ENCODE measurements at places on chromosomes 7 and 10.

- DNase-seq, result no peak
These were observed 183.1 kb upstream of the HDAC9 start for GRCh38 chr7:18312482-18312881.

GRCh38 chr10:105112862-105113261 lies 471.8 kb downstream of the SORCS3 start:
- no peak for DNase-seq

DNA sequence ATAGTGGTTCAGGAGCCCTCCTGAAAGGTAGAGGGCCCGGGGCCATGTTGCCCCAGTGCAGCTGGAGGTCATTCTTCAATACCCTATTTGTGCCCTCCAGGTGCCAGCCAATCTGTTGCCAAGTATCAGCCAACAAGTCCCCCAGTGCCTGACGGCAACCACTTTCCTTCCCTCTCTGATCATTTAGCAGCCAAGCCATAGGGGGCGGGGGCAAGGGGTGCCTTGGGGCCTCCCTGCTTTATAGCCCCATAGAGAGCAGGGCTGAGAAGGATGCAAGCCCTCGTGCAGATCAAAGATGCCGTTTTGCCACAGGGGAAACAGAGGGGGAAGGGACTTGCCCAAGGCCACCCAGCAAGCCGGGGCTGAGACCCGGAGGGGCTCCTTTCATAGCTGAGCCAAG lies 149.0 kb upstream of the CHST15 start:
- DNase-seq, result no peak

GRCh38 chr7:100567031-100567730 lies 6.5 kb downstream of the SAP25 start:
- DNase-seq, result no peak

GRCh38 chr7:114793155-114793845 lies 128.6 kb upstream of the MDFIC start:
- no peak for DNase-seq

GRCh38 chr7:39749177-39749576 lies 125.8 kb downstream of the RALA start:
- DNase-seq, result peak; percentile 76

- peak; percentile 46 for DNase-seq
These were observed 359.1 kb downstream of the CRPPA start for GRCh38 chr7:16062269-16062668.

DNA sequence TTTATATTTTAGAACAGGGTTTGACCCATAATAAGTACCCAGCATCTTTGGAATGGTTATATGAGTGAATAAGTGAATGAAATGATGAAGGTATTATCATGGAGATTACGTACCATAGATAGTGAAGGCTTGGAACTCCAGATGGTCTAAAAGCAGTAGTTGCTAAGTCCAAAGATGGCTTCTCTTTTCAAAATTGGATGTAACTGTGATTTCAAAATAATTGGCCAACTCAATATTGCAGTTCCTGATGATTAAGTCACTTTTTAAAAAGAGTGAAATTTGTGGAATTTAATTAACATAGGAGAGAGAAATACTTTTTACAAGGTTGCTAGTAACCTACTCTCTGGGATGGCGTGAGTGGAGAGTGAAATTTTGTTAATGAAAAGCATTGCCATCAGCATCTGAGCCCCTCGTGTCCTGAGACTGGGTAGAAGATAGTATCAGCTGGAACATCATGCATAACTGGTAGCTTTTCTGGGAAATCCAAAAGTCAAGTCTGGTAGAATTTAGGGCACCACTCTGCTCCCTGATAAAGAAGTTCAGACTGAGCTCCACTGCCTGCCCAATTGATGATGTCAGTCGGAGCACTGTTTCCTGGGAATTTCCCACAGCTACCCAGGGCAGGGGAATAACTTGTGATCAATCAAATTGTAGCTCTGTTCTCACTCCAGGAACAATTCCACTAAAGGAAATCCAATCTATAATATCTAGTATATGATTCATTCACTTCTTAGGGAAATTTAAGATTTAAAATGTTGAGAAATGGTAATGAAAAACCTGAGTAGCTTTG lies 3.2 kb downstream of the GPR141 start:
- no peak for DNase-seq

- no peak for DNase-seq
These were observed 42.3 kb upstream of the FOXI2 start for GRCh38 chr10:127694580-127695193.

- peak; percentile 73 for DNase-seq
These were observed 40.3 kb downstream of the YKT6 start for GRCh38 chr7:44240983-44241510.

DNA sequence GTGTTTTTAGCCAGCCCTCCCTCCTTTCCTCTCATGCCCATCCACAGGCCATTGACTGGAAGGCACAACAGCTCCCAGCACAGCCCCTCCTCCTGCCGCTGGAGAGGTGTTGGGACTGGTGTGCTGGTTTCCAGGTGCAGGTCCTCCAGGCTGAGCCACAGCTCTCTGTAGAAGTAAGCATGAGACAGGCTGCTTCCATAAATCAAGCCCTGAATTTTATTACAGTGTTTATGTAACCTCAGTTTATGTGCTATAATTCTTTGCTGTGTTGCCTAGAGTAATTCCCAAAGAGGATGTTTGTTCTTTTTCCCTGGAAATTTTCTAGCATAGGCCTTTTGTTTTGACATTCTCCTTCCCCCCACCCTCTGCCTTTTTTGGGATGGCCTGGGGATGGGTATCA lies 445.8 kb downstream of the AUTS2 start:
- no peak for DNase-seq
